Stimulated activated CD4-positive, alpha-beta T cell treated with anti-CD3 and anti-CD28 coated beads, Interleukin-4, amount 100 ng/mL, for 1 hour (primary cell): ENCODE measurements at places on chromosomes 11 and 22.

DNA sequence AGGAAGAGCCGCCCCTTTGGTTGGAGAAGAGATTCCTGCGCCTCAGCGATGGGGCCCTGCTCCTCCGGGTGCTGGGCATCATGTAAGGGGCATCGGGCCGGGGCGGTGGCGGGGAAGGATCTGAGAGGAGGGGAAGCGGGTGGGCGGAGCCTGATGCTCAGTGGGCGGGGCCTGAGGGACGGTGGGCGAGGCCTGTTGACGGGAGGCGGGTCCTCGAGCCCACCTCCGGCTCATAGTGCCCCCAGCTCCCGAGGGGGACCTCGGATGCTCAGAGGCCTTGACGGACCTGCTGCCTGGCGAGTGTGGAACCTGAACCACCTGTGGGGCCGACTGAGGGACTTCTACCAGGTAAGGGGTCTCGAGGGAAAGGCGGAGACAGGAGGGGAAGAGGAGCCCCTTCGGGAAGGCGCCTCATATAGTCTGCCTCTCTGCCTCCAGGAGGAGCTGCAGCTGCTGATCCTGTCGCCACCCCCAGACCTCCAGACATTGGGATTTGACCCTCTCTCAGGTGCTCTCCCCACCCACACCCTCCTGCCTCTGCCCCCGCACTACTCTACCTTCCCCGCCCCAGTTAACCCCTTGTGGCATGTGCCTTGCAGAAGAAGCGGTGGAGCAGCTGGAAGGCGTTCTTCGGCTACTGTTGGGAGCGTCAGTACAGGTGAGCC, 799 bp downstream of the CCDC88B start:
- peak; percentile 80 for DNase-seq

GRCh38 chr11:62392506-62392905, 26.3 kb upstream of the SCGB1A1 start:
- DNase-seq, result no peak

GRCh38 chr11:86218125-86219084, 26.1 kb upstream of the EED start:
- peak; percentile 59 for DNase-seq

GRCh38 chr22:26066534-26066933, 102.7 kb upstream of the SEZ6L start:
- no peak for DNase-seq

GRCh38 chr22:42791721-42792452, 65.2 kb downstream of the ARFGAP3 start:
- DNase-seq, result no peak

DNA sequence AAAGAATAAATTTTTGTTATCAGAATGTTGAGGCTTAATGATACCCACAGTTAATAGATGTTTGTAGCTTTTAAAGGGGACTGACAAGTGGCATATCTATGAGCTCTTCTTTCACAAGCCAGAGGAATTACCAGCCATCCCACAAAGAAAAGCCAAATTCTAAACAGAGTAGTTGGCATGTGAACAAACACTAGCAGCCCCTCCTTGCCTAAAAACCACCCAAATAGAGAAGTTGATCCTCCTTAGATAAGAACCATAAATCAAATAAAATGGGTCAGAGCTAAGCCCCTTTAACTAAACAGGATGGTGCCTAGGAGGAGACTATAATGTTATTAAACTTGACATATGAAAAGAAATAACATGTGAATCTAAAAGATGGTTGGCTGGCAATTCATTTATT, 11.4 kb downstream of the LPXN start:
- no peak for DNase-seq

DNA sequence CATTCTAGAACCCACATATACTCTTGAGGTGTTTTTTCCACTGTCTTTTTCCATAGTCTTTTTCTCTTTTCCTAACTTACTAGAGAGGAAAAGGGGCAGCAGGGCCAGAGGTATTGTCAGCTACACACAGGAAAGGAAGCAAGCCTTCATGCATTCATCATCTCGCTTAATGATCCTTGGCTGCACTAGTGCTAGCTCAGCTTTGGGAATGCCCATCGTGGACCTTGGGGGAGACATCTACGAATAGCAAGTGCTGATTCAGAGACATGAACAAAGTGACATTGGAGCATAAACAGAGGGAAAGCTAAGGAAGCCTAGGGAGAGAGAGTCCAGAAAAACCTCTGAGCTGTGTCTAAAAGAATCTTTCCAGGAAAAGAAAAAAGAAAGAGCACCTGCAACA, 466.3 kb upstream of the ARHGAP42 start:
- DNase-seq, result no peak
